ENCODE measurements at places on chromosomes 12 and 14.

- no peak for DNase-seq
Measured at GRCh38 chr12:95418142-95418541, 55.8 kb upstream of the METAP2 start.

- DNase-seq = no peak
Measured at GRCh38 chr12:10400829-10401228, 8.7 kb downstream of the KLRC4 start.

DNA sequence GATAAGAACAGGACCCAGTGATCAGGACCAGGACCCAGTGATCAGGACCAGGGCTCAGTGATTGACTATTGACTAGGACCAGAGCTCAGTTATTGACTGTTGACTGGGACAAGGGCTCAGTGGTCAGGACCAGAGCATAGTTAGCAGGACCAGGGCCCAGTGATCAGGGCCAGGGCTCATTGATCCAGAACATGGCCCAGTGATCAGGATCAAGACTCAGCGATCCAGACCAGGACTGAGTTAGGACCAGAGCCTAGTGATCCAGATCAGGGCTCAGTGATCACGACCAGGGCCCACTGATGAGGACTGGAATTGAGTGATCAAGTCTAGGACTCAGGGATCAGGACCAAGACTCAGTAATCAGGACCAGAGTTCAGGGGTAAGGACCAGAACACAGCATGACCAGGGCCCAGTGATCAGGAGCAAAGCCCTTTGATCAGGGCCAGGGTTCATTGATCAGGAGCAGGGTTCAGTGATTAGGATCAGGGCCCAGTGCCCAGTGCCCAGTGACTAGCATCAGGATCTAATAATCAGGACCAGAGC lies 176.0 kb downstream of the TMEM121 start:
- DNase-seq = no peak

- no peak for DNase-seq
Measured at GRCh38 chr12:2267703-2268470, 215.1 kb downstream of the CACNA1C start.

- DNase-seq = no peak
Measured at GRCh38 chr12:95671265-95671664, 119.3 kb downstream of the NTN4 start.

Data from AG09319 (cell line).